Stimulated activated naive CD8-positive, alpha-beta T cell treated with anti-CD3 and anti-CD28 coated beads, Interleukin-15, Interleukin-2, amounts not matched to agents 100 U/mL and 50 U/mL, for 24 hours (primary cell): ENCODE measurements at places on chromosomes 11 and 22.

- no peak for DNase-seq
These were observed 184.2 kb downstream of the FAM76B start for GRCh38 chr11:95605271-95605940.

DNA sequence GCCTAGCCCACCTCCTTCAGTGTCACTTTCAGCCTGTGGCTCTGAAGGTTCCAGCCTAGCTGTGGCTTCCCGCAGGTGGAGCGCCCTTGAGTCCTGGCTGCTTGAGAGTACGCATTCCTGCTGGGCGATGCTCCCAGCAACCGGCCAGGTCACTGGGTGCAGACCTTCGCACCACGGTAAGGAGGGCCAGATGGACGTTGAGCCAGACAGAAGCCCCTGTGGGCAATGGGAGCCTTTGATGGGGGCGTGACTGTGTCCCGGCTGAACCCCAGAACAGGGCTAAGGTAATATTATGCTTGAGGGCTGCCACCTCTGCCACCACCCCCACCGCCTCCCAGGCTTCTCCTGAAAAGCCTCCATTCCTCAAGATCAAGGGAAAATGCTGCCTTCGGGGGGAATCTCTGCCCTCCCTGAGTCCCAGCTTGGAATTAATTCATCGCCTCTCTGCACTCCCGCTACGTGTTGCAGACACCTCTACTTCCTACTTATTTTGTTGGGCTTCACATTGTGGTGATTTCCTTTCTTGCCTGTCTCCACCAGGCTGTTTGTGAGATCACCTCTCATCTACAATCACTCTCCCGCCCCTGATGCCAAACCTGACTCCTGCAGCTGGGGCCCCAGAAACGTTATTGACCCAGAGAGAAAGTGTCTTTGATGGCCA lies 144.9 kb upstream of the NECTIN1 start:
- no peak for DNase-seq

GRCh38 chr22:26784772-26785171 lies 127.4 kb downstream of the MIAT start:
- DNase-seq, result no peak

GRCh38 chr11:82682003-82682751 lies 51.5 kb downstream of the FAM181B start:
- no peak for DNase-seq

- no peak for DNase-seq
These were observed 155.3 kb downstream of the ST3GAL4 start for GRCh38 chr11:126510621-126511370.
